ENCODE measurements at places on chromosomes 1 and 21.

- DNase-seq: no peak
Observed at GRCh38 chr1:205082431-205082830, 1.8 kb downstream of the TMEM81 start.

- no peak for DNase-seq
Observed at GRCh38 chr1:240294566-240294965, 202.9 kb downstream of the FMN2 start.

DNA sequence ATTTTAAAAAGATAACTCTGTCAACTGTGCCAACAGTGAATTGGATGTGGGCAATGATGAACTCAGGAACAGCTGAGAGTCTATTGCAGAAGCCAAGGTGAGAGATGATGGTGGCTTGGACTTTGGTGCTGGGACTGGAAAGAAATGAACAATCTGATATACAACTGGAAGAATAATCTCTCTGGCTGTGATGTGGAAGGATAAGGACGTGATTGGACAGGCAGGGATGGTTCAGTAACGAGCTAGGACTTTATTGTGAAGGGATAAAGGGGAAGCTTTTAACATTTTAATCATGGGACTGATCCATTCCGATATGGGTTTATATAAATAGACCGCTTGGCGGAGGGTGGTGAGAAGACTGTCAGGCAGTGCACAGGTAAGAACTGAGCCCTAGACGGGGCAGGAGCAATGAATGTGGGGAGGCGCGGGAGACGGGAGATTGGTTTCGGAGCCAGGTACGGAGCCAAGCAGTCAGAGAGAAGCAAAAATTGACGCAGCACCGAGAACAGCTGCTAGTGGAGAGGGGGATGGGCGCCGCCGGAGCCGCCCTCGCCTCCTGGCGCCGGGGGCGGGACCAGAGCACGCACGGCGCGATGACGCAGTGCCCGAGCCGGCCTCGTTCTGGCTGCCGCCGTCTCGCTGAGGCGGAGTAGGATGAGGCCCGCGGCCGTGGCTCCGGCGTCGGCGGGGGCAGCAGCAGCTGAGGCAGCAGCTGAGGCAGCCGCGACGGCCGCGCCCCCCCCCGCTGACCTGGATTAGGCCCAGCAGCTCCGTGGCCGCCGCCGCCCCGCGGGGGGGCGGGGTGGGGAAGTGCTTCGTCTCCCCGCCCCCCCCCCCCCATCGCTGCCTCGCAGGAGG, at the start of gene RNF11:
TSS of gene RNF11 (plus strand) at position 601 of the 858 bp plus-strand sequence. CDS start 484 bp downstream, outside the sequence.
- peak; percentile 88 for DNase-seq

GRCh38 chr1:212689196-212689725, 10.4 kb downstream of the BATF3 start:
- DNase-seq: no peak
